ENCODE measurements at places on chromosomes 16 and 17.

GRCh38 chr16:85902366-85903155, 3.6 kb downstream of the IRF8 start:
- DNase-seq = no peak
- no peaks in the 10 kb centered on the region for H3K4me1 ChIP-seq
- H3K4me3 ChIP-seq = no peak overlapping the region

- H3K4me1 ChIP-seq = no peaks in the 10 kb centered on the region
- no peaks in the 10 kb centered on the region for H3K27me3 ChIP-seq
- DNase-seq = no peak
- H3K27ac ChIP-seq = no peak overlapping the region
- peaks cover 41% of the 10 kb centered on the region for H3K36me3 ChIP-seq
Measured at GRCh38 chr17:30513346-30513745, 36.1 kb downstream of the GOSR1 start.

DNA sequence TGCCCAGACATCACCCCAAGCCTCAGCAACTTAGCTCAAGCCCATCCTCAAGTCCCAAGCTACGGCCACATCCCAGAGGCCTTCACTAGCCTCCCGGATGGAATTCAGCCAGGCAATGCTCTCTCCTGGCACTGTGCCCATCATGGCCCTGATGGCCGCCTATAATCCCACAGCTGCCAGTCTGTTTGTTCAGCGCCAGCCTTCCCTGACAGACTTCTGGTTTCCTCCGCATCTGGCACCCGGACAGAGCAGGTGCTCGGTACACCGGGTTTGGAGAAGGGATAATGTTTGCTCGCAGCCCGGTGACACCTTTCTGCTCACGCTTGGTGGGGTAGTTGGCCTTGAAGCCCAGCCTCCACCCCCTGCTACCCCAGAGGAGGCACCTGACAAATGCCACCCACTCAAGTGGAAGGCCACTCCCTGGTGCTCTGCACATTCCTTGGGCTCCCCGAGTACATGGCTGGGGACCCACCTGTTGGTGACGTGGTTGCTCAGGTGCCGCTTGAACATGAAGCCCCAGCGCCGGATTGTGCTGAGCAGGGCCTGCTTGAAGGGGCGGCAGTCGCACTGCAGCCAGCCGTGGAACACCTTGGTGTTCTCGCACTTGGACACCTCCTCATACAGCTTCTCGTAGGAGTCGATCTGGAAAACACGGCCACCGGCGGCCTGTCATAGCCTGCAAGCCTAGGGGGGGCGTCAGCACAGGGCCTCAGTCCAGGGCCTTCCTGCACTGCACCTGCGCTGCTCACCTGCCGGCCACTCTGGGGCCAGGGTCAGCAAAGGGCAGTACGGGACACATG, 47.1 kb downstream of the DNAH17 start:
- peaks cover 39% of the 10 kb centered on the region for H3K4me1 ChIP-seq
- H3K27ac ChIP-seq = no peak overlapping the region
- no peak overlapping the region for H3K4me3 ChIP-seq
- H3K27me3 ChIP-seq = no peaks in the 10 kb centered on the region
- DNase-seq = peak; percentile 94

DNA sequence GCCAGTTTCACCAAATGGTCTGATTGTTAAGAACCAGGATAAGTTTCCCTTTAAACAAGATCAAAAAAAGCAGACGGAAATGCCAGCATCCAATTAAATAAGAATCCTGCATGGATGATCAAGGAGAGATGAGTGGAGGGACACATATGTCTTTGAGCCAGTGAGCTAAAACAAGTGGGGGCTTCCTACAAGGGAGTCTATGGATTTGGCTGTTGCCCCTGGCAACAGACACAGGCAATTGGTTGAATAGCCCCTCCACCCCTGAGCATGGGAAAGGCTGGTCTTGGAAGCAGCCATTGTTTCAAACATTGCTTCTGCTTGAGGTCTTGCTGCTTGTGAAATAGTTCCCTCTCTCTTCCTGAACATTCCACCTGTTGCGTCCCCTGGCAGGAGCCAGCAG, 374.7 kb upstream of the ERCC4 start:
- H3K27me3 ChIP-seq = no peaks in the 10 kb centered on the region
- no peaks in the 10 kb centered on the region for H3K4me1 ChIP-seq
- no peak for DNase-seq

DNA sequence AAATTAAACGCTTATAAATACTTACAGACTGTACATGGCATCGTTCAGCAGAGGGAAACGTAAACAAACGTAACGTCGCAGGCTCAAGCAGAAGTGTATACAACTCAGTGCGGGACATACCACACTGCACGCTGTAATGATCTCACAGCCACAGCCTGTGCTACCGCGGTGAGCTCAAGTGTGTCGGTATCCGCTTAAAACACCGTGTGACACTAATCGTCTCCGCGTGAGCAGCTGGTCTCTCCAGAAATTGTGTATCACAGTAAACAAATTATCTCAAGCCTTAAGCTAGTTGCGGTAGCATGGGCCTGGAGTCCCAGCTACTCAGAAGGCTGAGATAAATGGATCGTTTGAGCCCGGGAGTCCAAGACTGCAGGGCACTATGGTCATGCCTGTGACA, 115.3 kb downstream of the ANKRD11 start:
- H3K4me1 ChIP-seq = peaks cover 22% of the 10 kb centered on the region
- H3K4me3 ChIP-seq = peak overlapping the region; percentile 39
- H3K27ac ChIP-seq = peak overlapping the region; percentile 84
- no peaks in the 10 kb centered on the region for H3K36me3 ChIP-seq
- peak; percentile 91 for DNase-seq

GRCh38 chr16:50970281-50970680, 180.8 kb downstream of the SALL1 start:
- H3K27ac ChIP-seq = no peak overlapping the region
- H3K4me3 ChIP-seq = no peak overlapping the region
- 0 out of 2 replicates have a peak, but pooled peaks cover 5% of the 10 kb centered on the region for H3K27me3 ChIP-seq
- H3K36me3 ChIP-seq = no peaks in the 10 kb centered on the region
- DNase-seq = no peak
- H3K4me1 ChIP-seq = no peaks in the 10 kb centered on the region

DNA sequence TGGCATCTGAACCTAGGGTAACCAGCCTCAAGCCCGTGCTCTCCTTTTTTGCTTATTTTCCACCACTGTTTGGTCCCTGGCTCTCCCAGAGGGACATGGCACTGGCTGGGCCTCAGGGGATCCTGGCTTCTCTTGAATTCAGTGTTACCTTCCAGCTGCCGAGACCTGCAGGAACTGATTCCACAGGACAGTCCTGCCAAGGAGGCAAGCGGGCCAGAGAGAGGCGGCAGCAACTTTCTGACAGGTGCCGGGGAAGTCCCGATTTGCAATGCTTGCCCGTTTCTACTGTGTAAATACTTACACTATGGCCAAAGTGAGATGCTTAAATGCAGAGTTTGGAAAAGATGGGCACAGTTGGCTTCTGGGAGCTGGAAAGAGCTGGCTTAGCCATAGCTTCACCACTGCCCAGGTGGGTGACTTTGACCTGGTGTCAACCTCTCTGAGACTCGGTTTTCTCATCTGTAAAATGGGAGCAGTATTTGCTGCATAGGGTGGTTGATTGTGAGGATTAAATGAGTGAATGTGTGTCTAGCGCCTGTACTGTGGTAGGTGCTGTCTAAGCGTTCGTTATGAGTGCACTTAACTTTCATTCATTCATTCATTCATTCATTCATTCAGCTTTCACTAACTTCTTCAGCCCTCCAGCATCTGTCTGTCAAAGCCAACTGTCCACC, 124.9 kb downstream of the CMIP start:
- H3K27ac ChIP-seq = no peak overlapping the region
- no peak for DNase-seq
- no peaks in the 10 kb centered on the region for H3K4me1 ChIP-seq
- H3K36me3 ChIP-seq = no peaks in the 10 kb centered on the region
- no peak overlapping the region for H3K4me3 ChIP-seq

DNA sequence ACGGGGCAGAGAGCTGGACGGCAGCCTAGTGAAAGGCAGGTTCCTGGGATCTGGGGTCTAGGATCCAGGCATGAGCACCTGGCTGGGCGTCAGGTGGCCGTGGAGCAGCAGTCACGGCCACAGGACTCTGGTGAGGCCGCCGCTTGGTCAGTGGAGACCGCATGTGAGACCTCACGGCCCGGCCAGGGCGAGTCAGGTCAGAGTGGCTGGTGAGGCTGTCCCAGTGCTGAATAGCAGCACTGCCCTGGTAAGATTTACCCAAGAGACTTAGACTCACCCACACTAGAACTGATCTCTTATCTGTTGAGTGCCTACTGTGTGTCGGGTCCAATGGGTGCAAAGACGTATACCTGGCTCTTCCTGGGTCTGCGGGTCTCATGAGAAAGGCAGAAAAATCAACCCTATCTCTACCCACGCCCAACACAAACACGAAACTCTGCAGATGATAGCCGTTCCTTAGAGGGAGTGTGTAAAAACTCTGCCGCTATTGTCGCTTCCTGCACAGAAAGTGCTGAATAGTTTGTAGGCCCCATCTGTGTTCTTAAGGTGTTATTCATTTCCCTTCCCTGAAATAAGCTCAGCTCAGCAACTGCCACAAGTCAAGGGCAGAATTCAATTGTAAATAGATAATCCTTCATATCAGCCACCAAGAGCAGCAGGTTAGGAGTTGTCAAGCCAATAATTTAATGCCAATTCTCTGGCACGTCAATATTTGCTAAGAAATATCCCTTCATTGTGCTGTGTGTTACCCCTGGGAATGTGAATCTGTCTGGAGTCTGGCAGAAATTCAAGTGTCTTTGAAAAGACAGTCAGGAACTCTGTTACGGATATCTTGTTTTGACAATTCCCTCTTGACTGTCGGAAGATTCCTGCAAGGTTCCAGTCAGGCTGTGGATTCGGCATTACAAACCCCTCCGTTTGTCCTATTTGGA, 240.0 kb downstream of the NTN1 start:
- no peaks in the 10 kb centered on the region for H3K36me3 ChIP-seq
- no peak overlapping the region for H3K27ac ChIP-seq
- no peaks in the 10 kb centered on the region for H3K27me3 ChIP-seq
- DNase-seq = no peak

GRCh38 chr16:528111-529011, 849 bp downstream of the CAPN15 start:
- no peaks in the 10 kb centered on the region for H3K36me3 ChIP-seq
- peak; percentile 43 for DNase-seq
- H3K27me3 ChIP-seq = no peaks in the 10 kb centered on the region

DNA sequence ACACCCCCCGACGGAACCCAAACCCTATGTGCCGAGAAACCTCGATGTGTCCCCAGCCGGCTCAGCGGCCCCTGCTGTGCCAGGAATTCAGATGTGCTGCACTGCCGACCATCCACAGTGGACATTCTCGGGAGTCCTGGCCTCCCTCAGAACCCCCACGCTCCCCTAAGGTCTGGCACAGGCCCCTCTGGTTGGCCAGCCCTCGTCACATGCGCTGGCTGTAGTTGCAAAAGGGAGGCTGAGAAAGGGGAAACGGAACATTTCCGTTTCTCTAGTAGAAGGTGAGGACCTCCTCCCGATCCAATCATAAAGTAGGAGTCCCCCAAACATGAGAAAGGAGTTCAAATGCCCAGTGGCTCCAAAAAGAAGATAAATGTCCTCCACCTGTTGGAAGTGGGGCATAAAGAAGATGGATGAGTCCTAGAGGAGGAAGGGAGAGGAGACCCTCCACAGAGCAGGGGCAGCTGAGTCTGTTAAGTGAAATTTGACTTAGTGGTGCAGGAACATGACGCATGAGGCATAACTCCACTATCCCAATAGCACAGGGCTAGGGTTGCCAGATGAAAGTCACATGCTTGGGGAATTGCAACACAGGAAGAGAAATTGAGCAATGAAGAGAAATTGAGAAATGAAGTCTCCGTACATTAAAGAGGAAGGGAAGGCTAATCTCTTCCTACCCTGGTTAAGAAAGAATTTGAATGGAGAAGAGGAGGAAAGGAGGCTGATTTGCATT, 49.3 kb upstream of the WSB1 start:
- H3K27me3 ChIP-seq = no peaks in the 10 kb centered on the region
- peaks cover 15% of the 10 kb centered on the region for H3K4me1 ChIP-seq
- DNase-seq = peak; percentile 59
- peak overlapping the region; percentile 32 for H3K4me3 ChIP-seq
- H3K36me3 ChIP-seq = no peaks in the 10 kb centered on the region

DNA sequence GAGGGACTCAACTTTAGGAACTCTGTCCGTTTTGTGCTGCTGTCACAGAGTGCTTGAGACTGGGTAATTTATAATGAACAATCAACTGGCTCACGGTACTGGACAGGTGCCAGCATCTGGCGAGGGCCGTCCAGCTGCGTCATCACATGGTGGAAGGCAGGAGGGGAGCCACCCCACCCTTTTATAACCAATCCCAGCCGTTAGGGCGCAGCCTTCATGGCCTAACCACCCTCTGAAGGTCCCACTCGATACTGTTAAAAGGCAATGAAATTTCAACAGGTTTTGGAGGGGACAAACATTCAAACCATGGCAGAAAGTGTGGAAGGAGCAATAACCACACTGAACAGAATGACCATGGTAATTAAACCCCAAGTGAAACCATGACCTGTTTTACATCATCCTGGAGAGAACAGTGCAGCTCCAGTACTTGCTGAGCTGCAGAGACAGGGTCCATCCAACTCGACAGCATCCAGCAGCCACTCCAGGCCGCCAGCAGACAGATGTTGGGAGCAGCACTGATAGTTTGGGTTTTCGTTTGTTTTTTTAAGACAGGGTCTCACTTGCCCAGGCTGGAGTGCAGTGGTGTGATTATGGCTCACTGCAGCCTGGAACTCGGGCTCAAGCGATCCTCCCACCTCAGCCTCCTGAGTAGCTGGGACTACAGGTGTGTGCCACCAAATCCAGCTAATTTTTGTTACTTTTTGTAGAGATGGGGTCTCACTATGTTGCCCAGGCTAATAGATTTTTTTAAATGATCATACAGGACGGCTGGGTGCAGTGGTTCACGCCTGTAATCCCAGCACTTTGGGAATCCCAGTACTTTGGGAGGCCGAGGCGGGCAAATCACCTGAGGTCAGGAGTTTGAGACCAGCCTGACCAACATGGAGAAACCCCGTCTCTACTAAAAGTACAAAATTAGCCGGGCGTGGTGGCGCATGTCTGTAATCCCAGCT, 11.0 kb downstream of the CHMP6 start:
- peaks cover 8% of the 10 kb centered on the region for H3K4me1 ChIP-seq
- H3K27ac ChIP-seq = no peak overlapping the region
- no peaks in the 10 kb centered on the region for H3K36me3 ChIP-seq

DNA sequence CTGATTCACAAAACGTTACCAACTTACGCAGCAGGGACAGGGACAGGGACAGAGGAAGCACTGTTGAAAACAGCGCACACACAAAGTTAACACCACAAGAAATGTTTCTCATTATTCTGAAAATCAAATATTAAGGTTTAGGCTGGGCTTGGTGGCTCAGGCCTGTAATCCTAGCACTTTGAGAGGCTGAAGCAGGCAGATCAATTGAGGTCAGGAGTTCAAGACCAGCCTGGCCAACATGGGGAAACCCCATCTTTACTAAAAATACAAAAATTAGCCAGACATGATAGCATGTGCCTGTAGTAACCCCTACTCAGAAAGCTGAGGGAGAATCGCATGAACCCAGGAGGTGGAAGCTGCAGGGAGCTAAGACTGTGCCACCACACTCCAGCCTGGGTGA, 4.2 kb downstream of the CYTH1 start:
- peaks cover 5% of the 10 kb centered on the region for H3K36me3 ChIP-seq
- peaks cover 5% of the 10 kb centered on the region for H3K4me1 ChIP-seq
- no peak overlapping the region for H3K4me3 ChIP-seq
- DNase-seq = no peak
- no peaks in the 10 kb centered on the region for H3K27me3 ChIP-seq
